ENCODE measurements at places on chromosomes 11 and 22.
A peak's percentile ranks its signal among the peaks of the same experiment; 100 is the strongest.

DNA sequence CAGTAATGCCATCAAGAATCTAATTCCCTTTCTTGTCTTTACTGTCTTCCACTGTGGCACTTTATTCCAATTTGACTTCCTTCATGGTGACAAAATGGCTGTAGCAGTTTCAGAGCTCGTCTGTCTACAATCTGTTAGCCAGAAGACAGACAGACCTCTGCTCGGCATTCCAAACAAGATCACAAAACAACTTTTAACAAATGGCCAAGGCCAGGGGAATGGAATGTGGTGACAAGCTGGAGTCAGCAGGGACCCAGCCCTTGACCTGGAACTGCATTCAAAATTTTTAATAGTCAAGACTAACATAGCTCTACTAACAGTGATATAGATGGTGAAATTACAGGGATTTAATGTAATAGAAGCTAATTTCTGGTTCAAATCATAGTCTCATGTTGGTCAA is 637.2 kb downstream of the ETS1 start:
- no peak for DNase-seq

DNA sequence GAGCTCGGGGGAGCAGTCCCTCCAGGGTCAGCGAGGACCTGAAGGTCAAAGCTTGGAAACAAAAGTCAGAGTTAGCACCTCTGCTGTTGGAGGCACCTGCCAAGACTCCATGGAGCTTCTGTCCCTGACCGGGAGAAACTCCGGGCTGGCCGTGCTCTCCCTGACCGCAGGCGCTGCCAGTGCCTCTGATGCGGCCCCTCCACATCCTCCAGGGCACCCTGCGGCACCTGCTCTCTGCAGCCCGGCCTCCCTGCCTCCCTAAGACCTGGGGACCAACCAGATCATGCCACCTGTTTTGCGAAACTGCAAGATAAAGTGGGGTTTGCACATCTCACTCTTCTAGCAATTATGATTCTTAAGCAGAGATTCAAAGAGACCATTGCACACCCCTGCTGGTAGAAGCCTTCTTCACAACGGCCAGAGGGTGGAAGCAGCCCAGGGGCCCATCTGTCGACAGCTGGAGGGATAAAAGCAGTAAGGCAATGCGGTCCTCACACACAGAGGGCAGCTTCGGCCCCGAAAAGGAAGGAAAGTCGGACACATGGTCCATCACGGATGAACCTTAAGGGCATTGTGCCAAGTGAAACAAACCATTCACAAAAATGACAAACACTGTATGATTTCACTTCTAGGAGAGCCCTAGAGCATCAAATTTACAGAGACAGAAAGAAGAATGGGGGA is 477.1 kb downstream of the BRD1 start:
- peak; percentile 64 for DNase-seq

GRCh38 chr22:46053563-46054090 is 76.7 kb upstream of the WNT7B start:
- DNase-seq, result peak; percentile 70

DNA sequence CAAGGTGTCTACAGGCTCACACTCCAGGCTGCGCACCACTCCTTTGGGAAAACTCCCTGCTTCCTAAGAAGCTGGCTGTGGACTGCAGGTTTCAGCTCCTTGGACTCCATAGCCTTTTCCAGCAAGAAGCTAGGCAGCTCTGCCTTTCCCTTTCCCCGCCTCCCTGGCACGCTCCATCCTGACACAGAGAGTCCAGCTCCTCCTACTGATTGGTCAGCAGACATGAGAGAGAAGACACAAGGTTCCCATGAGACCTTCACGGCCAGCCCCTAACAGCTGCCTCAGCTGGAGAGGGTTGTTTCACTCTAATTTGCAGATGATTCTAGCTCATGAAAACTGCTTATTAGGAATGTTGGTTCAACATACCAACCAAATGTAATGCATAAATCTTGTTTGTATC is 27.6 kb downstream of the TENM4 start:
- peak; percentile 95 for DNase-seq

DNA sequence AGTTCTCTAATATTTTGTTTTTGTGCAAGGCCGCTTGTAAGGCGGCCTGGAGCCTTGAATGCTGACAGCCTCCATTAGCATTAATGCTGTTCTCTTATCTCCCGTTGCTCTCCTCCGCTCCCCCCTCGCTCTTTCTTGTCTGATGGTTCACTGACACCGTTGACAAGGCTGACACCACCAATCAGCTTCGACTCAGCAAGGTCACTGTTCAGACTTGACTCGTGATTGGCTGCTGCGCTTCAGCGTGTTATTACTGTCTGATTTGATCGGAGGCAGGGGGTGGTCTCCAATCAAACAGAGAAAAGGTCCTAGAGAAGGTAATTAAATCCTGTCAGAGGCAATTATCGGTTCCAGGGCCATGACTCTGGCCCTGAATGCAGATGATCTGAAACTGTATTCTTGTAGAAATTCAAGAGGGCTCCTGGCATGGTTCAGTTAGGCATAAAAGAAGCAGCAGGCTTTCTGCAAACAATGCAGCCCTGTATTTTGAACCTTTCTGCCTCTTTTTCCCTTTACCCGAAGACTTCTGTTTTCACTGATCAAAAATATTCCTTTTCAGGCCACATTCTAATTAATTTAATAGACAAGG is 49.3 kb upstream of the MPPED2 start:
- no peak for DNase-seq

All from fibroblast of skin of back (primary cell).